ENCODE measurements at places on chromosomes 11 and 22.

GRCh38 chr11:102269927-102270326 is 47.4 kb upstream of the BIRC3 start:
- DNase-seq, result no peak

GRCh38 chr22:25775531-25775930 is 33.5 kb downstream of the MYO18B start:
- no peak for DNase-seq

- DNase-seq, result no peak
Measured at GRCh38 chr11:111917788-111918187, 925 bp upstream of the C11orf52 start.

DNA sequence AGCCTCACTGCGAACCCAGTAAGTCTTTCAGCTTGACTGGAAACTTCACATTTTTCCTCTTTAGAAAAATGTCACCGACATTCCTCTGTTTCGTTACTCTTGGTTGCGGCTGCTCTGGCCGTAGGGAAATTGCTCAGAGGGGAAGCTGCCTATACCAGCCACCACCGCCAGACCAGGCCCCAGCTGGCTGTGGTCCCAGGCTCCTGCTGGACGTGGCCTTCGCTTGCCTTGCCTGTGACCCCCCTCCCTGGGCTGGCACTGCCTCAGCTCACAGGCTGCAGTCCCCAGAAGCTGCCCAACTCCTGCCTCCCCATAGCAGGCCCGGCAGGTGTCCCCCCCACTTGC is 197.8 kb downstream of the MN1 start:
- peak; percentile 69 for DNase-seq

DNA sequence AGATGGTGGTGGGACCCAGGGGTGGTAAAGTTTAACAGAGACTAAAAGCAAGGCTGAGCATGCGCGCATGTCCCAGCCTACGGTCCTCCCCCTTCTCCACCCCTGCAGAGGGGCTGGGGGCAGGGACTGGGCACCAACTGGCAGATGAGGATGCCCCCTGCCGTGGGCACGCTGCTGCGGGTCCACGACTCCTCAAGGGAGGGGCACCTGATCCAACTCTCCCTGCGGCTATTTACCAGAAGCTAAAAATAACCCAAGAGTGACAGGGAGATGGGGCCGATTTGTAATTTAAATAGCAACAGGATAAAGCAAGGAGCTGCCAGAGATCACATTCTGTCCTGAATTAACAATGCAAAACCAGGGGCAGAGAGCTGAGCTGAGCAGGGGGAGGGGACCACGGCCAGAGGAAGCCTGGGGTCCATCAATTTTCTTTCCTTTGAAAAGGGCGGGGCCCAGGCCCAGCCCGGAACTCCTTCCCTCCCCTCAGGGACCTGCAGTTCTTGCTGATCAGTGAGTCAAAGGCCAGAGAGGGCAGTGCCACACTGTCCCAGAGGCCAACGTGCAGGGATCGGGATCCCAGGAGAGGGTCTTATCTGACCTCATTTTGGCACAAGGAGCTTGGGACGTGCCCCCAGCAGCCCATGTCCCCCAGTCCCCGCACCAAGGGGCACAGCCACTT is 8.1 kb upstream of the DGKZ start:
- DNase-seq, result no peak

- peak; percentile 18 for DNase-seq
Measured at GRCh38 chr11:69892986-69893555, 73.9 kb upstream of the FGF3 start.

DNA sequence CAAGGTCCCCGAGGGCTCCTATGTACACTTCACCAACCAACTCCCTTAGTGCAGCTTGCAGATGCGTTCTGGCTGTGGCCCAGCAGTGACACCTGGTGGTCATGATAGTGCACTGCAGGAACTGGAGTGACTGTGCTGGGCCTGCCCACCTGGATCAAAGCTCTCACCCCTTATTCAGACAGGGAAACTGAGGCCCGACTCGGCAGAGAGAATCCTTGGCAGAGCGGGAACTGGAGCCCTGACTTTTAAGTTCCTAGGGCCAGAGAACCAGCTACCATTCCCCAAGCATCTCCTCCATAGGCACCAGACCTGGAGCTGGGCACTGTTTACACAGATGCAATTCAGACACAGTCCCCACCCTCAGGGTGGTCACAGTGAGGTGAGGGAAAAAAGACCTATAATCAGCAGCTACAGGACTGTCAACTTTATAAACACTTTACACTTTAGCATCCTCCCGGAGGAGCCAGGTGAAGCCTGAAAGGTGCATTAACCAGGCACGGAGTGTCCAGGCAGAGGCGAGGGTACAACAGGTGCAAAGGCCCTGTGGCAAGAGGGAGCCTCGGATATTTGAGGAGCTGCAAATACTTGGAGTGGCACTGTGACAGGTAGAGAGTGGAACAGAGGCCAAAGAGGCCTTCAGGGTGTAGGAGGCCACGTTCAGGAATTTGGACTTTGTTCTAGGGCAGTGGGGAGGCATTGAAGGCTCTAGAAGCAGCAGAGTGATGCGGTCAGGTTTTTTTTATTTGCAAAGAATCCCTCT is 22.0 kb downstream of the RHBDD3 start:
- DNase-seq, result peak; percentile 74

- DNase-seq, result no peak
Measured at GRCh38 chr11:19962801-19963175, 197.5 kb downstream of the DBX1 start.

- no peak for DNase-seq
Measured at GRCh38 chr11:47233989-47234668, 14.5 kb downstream of the ACP2 start.

DNA sequence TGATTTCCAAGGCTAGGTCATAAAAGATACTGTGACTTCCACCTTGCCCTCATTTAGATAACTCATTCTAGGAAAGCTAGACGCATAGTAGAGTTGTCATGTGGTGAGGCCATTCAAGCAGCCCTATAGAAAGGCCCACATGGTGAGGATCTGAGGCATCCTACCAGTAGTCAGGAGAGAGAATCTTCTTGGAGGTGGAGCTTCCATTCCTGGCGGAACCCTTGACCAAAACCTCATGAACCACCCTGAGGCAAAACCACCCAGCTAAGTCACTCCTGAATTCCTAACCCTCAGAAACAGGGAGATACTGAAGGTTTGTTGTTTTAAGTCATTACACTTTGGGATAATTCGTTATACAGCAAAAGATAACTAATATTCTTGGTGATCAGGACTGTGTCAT is 2.9 kb upstream of the HDHD5 start:
- no peak for DNase-seq

DNA sequence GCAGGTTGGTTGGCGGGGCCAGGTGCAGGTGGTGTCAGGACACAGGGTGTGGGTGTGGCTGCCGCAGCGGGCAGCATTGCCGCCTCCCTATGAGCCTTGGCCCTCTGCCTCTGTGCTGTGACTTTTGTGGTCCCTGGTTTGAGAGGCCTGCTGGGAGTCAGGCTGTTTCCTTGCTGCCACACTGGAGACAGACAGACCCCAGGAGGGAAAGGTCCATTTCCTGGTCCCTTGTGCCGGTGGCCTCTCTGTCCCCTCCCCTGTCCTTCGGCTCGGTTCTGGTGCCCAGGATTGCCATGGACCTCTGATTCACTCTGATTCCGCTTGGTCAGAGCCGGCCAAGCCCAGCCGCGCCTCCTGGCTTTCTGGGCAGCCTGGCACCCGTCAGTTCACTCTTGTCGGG is 196.9 kb downstream of the TBC1D22A start:
- no peak for DNase-seq

- DNase-seq, result no peak
Measured at GRCh38 chr11:50186146-50186545, 153.5 kb downstream of the OR4C45 start.

GRCh38 chr22:25823276-25823675 is 81.3 kb downstream of the MYO18B start:
- DNase-seq, result no peak

GRCh38 chr11:439315-440064 is 2.3 kb downstream of the ANO9 start:
- peak; percentile 26 for DNase-seq

- peak; percentile 92 for DNase-seq
Measured at GRCh38 chr11:10293423-10294289, at the start of gene SBF2. SBF2 (minus strand) TSS chr11:10294219; CDS start chr11:10294069, 150 bp downstream.

- no peak for DNase-seq
Measured at GRCh38 chr11:6433998-6434660, 6.7 kb downstream of the HPX start.

DNA sequence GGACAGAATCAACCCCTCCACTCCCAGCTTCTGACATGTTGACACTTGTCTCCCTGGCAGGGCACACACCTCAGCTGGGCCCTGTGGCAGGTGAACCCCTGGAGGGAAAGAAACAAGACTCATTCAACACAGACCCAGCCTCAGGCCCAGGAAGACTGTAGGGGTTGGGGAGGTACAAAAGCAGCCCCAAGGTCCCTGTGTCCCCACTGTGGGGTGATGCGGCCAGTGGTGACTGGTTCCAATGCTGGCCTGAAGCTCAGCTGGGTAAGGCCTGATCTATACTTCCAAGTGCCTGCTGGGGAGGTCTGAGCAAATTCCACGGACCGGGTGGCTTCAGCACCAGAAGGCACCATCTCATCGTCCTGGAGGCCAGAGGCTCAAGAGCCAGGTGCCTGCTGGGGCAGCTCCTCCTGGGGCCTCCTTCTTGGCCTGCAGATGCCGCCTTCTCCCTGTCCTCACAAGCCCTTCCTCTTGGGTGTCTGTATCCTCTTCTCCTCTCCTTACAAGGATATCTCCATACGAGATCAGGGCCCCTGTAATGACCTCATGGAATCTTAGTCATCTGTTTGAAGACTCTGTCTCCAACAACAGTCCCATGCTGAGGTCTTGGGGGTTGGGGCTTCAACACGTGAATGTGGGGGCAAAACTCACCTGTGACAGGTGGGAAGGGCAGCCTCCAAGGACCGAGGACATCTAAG is 1492.1 kb downstream of the BRD1 start:
- no peak for DNase-seq
